Activated T-helper 1 cell treated with anti-CD3 and anti-CD28 coated beads, Interleukin-2, amount 50 U/mL, for 16 hours (primary cell): ENCODE measurements at places on chromosomes 3 and 15.
A peak's percentile ranks its signal among the peaks of the same experiment; 100 is the strongest.

- DNase-seq: no peak
These were observed 124.5 kb downstream of the GSK3B start for GRCh38 chr3:119969759-119970158.

DNA sequence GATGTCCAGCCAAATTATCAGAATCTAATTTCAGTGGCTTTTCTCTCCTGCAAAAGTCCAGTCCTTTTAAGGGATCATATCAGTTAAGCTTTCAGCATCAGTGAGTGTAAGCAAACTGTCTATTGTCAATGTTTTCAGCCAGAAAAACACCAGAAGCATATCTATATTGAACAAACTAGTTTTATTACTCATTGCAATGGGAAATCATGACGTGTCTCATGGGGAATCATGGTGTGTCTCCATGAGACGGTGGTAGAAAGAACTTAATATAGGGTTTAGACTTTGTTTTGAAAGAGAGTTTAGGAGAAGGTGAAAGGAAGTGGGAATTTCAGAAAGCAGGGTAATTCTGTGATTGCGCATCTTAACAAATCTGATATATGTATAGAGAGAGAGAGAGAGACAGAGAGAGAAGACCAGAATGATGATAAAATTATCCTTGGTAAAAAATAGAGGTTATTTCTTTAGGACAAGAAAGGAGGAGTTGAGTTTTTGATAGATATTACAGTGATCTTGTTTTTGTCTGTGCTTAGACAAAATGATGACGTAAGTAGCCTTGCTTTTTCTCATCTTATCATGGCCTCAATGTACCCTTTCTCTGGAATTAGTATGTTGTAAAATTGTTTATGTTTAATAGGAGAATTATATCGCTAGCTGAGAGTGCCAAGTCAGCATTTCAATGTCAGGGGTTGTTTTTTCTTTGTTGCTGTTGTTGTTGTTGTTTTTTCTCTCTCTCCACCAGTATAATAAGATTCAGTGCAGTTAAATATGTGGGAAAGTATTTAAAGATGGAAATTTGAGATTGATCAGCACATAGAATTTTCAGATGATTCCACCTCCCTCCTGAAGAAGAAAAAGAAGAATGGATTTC, 129.9 kb upstream of the OSTN start:
- DNase-seq: no peak

GRCh38 chr3:9099702-9100512, 136.6 kb upstream of the RAD18 start:
- no peak for DNase-seq

DNA sequence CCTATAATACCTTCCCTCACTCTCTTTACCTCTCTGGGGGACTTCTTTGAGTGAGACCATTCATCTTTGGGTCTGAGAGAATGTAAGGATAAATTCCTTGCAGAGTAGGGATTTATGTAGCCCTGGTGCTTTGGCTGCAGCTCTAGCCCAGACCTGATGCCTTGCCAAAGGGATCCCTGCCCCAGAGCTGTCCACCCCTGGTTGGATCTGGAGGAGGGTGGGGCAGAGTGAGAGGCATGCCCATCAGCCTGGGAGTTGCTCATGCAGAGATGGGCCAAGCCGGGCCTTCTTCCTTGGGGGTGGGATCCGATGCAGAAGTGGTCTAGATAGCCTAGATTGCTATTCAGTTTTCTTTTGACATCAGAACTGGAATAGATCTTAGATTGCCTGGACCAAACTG, 31.5 kb downstream of the RTP1 start:
- no peak for DNase-seq

DNA sequence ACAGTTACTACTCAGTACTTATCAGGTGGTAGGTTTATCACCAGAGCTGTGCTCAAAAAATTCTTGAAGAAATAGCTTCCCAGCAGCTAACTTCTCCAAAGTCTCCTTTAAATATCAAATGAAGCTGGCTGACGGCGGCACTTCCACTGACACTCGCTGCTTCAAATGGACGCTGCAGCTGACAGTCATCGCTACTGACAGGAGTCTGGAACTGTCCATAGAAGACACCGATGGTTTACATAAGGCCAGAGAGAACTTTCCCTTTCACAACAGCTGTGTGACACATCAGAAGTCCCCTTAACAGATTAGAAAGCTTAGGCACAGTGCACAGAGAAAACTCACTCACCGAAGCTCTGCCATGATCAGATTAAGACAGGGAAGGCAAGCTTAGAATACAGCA, 270.2 kb downstream of the SHOX2 start:
- DNase-seq: no peak

DNA sequence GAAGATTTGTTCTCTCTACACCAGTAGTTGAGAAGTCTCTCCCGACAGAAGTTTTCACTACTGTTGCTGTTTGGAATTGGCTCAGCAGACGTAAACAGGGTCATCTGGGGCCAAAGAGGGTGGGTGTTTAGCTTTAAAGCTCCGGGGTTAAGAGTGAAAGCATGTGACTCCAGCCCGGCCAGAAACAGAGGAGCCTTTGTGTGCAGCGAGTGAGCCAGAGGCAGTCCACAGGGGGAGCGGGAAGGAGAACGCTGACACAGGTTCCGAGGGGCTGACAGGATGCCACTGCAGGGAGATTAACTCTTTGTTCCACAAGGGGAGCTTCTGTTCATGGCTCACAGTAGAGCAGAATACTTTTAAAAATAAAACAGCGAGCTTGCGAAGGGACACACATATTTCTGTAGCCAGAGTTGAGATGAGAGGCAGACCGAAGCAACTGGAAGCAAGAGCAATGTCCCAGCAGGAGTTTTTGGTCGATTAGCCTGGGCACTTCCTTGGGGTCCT, 26.9 kb downstream of the BMF start:
- DNase-seq: no peak

DNA sequence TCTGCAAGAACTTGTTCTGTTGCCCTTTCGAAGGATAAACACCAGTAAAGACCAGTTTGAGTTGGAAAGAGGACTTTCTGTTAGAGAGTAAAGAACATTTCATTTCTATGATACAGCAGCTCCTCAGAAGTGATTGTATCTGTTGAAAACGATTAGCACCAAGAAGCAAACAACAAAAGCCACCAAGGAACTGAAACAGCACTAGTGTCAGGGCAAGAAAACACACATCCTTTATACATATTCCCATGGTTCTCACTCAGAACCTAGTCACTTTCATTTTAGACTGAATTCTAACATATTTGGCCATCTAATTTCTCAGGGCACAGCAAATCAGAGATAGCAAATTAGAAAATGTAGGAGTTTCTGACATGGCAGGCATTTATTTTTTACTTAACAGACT, 116.1 kb downstream of the ATP1B3 start:
- DNase-seq: no peak

GRCh38 chr3:126612479-126613205, 42.3 kb downstream of the TXNRD3 start:
- no peak for DNase-seq

GRCh38 chr3:42894698-42895579, 11.0 kb upstream of the ZNF662 start:
- no peak for DNase-seq

GRCh38 chr15:59447367-59447766, 9.4 kb downstream of the FAM81A start:
- DNase-seq: no peak

- peak; percentile 97 for DNase-seq
These were observed at the start of gene APEH for GRCh38 chr3:49673715-49674496. APEH (plus strand) TSS chr3:49674351; CDS start chr3:49674402, 51 bp downstream.

DNA sequence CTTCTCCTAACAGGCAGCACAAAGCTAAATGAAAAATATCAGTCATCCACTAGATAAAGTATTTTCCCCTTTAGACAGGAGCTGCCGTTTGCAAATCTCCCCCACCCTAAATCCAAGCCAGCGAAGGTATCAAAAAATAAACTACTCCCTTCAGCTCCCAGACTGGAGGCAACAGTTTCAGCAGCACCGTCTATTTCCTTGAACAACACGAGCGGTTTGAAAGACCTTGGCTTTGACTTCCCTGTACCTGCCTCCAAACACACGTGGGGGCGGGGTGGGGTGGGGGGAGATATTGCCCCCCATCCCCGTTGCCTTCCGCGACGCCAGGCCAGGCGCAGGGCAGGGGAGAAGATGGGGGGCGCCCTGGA, 832 bp upstream of the CACNA1D start:
- DNase-seq: no peak

- no peak for DNase-seq
These were observed 4.1 kb downstream of the XCR1 start for GRCh38 chr3:46022909-46023785.

GRCh38 chr3:116230431-116231020, 214.8 kb downstream of the LSAMP start:
- DNase-seq: no peak

- no peak for DNase-seq
These were observed 29.3 kb upstream of the ST3GAL6 start for GRCh38 chr3:98733812-98734281.

GRCh38 chr3:197186887-197187588, 111.4 kb downstream of the DLG1 start:
- no peak for DNase-seq

- no peak for DNase-seq
These were observed 54.1 kb upstream of the TFRC start for GRCh38 chr3:196135693-196136639.

DNA sequence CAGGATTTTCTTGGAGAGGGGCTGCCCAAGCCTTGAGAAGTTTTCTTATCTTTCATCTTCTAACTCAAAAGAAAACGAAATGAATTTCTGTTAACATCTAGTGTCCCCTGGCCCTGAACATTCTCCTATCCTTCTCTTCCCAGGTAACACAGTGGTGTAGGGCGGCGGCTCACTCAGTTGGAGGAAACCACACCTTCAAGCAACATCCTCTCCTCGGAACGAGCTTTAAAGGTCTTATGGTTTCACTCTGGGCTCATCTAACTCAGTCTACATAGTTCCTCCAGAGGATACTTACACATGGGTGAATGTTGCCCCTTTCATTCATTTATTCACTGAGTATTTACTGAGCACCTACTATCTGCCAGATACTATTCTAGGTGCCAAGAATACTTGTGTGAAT, 31.0 kb upstream of the KLHL6 start:
- no peak for DNase-seq

DNA sequence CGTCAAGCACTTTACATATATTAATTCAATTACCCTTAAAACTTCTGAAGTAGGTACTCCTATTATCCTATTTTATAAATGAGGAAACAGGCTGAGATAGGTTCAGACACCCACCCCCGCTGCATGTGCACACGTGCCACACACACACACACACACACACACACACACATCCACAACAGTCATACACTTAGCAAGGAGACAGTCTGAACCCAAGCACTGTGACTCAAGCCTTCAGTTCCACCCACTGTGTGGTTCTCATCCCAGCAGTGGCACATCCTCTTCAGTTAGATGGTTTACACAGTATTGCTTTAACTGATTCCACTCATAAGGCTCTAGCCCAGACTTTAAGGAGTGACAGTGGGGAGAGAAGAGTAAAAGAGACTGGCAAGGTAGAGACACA, 91.1 kb upstream of the FGF7 start:
- no peak for DNase-seq

DNA sequence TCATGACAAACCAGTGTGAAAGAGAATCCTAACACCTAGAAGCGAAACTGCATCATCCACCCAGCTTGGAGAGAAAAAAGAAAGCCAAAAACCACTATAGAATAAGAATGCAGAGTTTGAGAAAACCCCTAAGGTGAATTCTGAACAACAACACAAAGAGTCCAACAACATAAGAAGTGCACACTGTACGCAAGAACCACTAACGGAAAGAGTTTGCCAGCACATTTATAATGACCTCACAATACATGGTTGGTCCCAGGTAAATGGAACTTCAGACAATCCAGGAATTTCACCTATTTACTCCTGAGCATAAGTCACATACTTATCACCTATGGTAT, 128.3 kb upstream of the BHLHE40 start:
- no peak for DNase-seq

DNA sequence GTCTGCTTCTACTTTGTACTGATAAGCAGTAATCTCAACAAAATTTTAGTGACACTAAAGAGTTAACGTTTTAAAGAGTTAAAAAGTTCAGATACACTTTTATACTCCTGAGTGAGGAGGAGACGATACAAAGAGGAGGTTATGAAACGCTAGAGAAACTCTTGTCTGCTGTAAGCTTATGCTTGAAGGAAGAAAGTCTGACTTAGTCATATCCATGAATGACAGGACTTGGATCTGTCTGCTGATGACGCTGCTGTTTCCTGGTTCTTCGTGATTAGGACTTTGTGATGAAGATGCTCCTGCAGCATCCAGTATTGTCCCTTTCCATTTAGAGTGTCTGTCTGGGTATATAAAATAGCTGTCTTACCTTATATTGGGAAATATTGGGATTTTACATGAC, 15.8 kb downstream of the TCF12 start:
- DNase-seq: no peak
